IMR-90 (cell line): ENCODE measurements at places on chromosomes 7 and 10. TPM values are rescaled to one million over a fixed set of nuclear protein-coding genes. Genes with fewer than 3 reads are reported as not detected.

TFEC gene
- total RNA-seq: under 0.01 and 0.28 TPM in 2 replicates

PPP1R17 gene
- not detected in 2 replicates for total RNA-seq

STAMBPL1 gene
- total RNA-seq: 28.1 and 32.8 TPM in 2 replicates

TMEM26 gene
- total RNA-seq: 0.36 and 0.56 TPM in 2 replicates

CRCP gene
- total RNA-seq: 37.5 and 37.8 TPM in 2 replicates

ANKRD7 gene
- total RNA-seq: 0.18 and 0.28 TPM in 2 replicates

CFAP58 gene
- total RNA-seq: 0.36 and 0.83 TPM in 2 replicates

DNA sequence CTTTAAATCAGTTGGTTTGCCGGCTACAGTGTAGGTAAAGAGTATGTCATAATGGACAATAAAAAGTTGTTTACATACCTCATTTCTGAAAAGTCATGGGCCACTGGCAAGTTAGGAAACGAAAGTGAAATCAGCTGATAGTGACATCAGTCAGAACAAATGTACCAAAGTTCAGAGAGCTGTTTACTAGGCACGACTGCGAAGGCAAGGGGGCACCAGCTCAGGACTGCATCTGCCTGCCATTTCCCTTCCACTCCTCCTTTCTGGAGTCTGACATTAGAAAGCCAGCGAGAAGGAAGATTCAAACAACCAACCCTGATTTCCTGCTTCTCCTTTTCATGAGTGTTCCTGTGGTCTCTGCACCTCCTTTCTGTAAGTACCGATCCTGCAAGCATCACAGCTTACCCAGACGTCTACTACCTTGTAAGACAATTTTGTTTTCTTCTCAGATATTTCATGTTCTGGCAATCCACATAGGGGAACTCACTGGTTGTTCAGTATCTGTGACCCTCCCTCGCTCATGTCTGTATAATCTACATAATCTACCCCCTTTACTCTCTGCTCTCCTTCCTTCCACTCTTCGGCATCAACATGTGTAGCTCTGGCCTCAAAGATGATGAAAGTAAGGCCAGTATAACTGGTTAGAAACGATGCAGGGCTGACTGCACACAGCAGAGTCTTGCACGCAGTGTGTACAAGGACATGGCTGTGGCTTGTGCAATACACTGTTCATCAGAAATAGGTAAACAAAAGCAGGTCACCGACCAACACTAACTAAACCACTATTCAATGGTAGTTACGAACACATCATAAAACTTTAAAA is at the start of gene TMEM140:
Gene TMEM140 (plus strand): TSS at position 174 of the 823 bp plus-strand sequence. CDS start 16,370 bp downstream, outside the sequence.
- peak within 1 kb of the TSS; percentile 38 for H3K4me3 ChIP-seq
- H3K27me3 ChIP-seq: no peaks in the 10 kb centered on the region
- peak within 1 kb of the TSS; percentile 88 for H3K27ac ChIP-seq
- peaks cover 4% of the 10 kb centered on the region; the same call in 1 of the 2 replicates for H3K4me1 ChIP-seq

GRCh38 chr10:408236-408635 is 273.0 kb downstream of the ZMYND11 start:
- no peak overlapping the region for H3K4me3 ChIP-seq
- H3K4me1 ChIP-seq: peaks cover 7% of the 10 kb centered on the region
- peaks cover 32% of the 10 kb centered on the region for H3K36me3 ChIP-seq
- DNase-seq: no peak

- peaks cover 2% of the 10 kb centered on the region; the same call in 1 of the 2 replicates for H3K4me1 ChIP-seq
- no peak overlapping the region for H3K27ac ChIP-seq
- peaks cover 8% of the 10 kb centered on the region for H3K27me3 ChIP-seq
- no peak for DNase-seq
- H3K4me3 ChIP-seq: no peak overlapping the region
These were observed 167.6 kb downstream of the ZNF365 start for GRCh38 chr10:62541811-62542210.

- H3K27ac ChIP-seq: no peak overlapping the region
- H3K27me3 ChIP-seq: no peaks in the 10 kb centered on the region
- H3K4me3 ChIP-seq: no peak overlapping the region
- DNase-seq: peak; percentile 70
- H3K36me3 ChIP-seq: no peaks in the 10 kb centered on the region
These were observed 4.8 kb downstream of the STRIP2 start for GRCh38 chr7:129438839-129439651.

- H3K4me1 ChIP-seq: no peaks in the 10 kb centered on the region
- H3K27me3 ChIP-seq: peaks cover 14% of the 10 kb centered on the region
- H3K4me3 ChIP-seq: no peak overlapping the region
- H3K36me3 ChIP-seq: no peaks in the 10 kb centered on the region
These were observed 36.2 kb downstream of the FKBP6 start for GRCh38 chr7:73364006-73364728.

DNA sequence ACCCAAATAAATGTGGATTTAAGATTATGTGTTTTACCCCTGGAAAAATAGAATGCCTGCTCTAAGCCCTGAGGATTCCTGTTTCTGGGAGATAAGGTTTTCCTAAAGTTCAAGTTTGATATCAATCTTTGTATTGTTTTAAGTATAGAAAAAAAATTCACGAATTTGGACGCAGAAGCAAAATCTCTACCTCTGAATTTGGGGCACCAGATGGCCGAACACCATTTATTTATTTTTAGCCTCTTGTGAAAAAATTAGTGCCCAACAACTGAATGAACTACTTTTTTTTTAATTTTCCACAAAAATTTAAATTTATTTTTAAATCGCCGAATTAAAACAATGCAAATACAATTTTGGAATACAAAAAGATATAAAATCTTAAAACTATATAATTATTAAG is 128.1 kb upstream of the SP4 start:
- no peaks in the 10 kb centered on the region for H3K4me1 ChIP-seq
- DNase-seq: no peak
- no peak overlapping the region for H3K4me3 ChIP-seq
- no peaks in the 10 kb centered on the region for H3K36me3 ChIP-seq

GRCh38 chr7:2710901-2711551 is 23.0 kb downstream of the AMZ1 start:
- no peak overlapping the region for H3K27ac ChIP-seq
- no peak overlapping the region for H3K4me3 ChIP-seq
- H3K27me3 ChIP-seq: no peaks in the 10 kb centered on the region
- peak; percentile 32 for DNase-seq
- H3K4me1 ChIP-seq: peaks cover under 1% of the 10 kb centered on the region; the same call in 1 of the 2 replicates

DNA sequence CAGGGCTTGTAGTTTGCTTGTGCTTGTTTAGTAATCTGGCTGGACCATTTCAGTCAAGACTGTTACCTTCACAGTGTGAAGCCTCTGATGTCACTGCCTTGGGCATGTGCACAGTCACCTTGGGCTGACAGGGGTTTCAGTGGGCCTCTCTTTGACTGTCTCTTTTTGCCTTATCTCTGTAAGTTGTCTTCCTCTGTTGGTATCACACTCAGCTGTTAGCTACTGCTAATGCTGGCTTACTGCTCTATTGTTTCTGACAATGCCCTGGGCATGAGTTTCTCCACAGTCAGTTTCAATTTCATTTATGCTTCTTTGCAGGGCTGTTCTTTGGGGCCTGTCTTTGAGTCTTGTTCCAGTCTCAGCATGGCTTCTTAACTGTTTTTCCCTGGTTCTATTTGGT is 201.9 kb upstream of the SHH start:
- no peak overlapping the region for H3K4me3 ChIP-seq
- H3K36me3 ChIP-seq: no peaks in the 10 kb centered on the region
- H3K4me1 ChIP-seq: no peaks in the 10 kb centered on the region
- no peak overlapping the region for H3K27ac ChIP-seq
- H3K27me3 ChIP-seq: no peaks in the 10 kb centered on the region
- DNase-seq: no peak

- H3K27me3 ChIP-seq: peaks cover 67% of the 10 kb centered on the region
- no peak within 1 kb of the TSS for H3K27ac ChIP-seq
- H3K4me3 ChIP-seq: peak within 1 kb of the TSS; percentile 10; the same call in 1 of the 2 replicates
- DNase-seq: no peak
- H3K36me3 ChIP-seq: no peaks in the 10 kb centered on the region
These were observed at the start of gene SPOCK2 for GRCh38 chr10:72087969-72088888. SPOCK2 (minus strand) TSS chr10:72088551; CDS start chr10:72088328, 223 bp downstream.

GRCh38 chr7:47366211-47366610 is 215.7 kb downstream of the TNS3 start:
- H3K4me3 ChIP-seq: no peak overlapping the region
- peaks cover 9% of the 10 kb centered on the region for H3K4me1 ChIP-seq
- H3K36me3 ChIP-seq: peaks cover 42% of the 10 kb centered on the region
- DNase-seq: no peak
- H3K27me3 ChIP-seq: no peaks in the 10 kb centered on the region

- no peak for DNase-seq
- no peaks in the 10 kb centered on the region for H3K27me3 ChIP-seq
- no peaks in the 10 kb centered on the region for H3K36me3 ChIP-seq
- no peak overlapping the region for H3K27ac ChIP-seq
- no peaks in the 10 kb centered on the region for H3K4me1 ChIP-seq
These were observed 35.2 kb downstream of the MGAM start for GRCh38 chr7:142030848-142031247.

DNA sequence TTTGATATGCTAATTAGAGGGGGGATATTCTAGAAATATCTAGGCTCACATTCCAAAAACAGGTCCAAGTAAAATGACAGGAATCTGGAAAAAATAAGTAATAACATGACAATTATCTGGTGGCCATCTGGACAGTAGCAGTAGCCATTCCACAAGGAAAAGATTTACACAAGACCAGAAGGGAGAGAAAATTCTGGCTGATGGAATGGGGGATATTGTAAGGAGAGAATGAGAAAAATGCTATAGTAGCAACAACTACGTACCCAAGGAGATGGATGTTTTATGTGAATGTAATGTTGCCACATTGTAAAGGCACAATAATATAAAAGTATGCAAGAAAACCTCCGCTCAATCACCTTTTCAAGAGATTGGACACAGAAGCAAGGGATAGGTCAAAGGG is 5.4 kb downstream of the MYOF start:
- peaks cover 13% of the 10 kb centered on the region for H3K36me3 ChIP-seq
- peaks cover 26% of the 10 kb centered on the region for H3K4me1 ChIP-seq
- no peak overlapping the region for H3K27ac ChIP-seq

DNA sequence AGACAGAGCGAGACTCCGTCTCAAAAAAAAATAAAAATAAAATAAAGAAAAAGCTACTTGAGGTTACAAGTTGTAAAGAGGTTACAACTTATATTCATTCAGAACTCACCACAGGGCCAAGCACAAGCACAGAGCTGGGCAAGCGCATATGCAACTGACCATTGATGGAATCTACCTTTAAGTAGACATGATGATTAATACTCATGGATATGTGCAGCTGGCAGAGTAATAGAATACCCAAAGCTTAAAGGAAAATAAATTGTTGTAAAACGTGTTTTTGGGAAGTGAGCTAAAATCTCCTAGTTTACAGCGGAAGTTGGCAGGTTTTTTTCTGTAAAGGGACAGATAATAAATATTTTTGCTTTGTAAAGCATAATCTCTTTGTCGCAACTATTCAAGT is 111.6 kb downstream of the TMEM168 start:
- H3K27ac ChIP-seq: no peak overlapping the region
- H3K4me3 ChIP-seq: no peak overlapping the region
- H3K36me3 ChIP-seq: no peaks in the 10 kb centered on the region

DNA sequence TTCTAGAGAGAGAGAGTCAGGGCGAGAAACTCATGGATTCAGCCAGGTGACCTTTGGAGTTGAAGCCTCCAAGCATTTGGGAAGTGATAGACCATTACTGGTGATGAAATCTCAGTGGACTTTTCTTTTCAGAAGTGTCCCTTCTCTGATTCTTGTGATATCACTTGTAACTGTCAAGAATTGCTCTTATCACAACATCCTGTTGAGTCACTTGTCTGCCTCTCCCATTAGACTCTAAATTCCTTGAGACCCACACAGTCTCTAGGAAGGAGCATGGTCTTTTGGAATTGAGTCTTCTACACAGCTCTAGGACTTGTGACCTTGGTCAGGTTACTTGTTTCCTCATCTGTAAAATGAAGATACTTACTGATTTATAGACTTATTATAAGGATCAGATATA is 81.0 kb downstream of the CFAP58 start:
- H3K27ac ChIP-seq: no peak overlapping the region
- H3K36me3 ChIP-seq: no peaks in the 10 kb centered on the region
- peak; percentile 3 for DNase-seq
- no peak overlapping the region for H3K4me3 ChIP-seq
- H3K4me1 ChIP-seq: no peaks in the 10 kb centered on the region
- H3K27me3 ChIP-seq: no peaks in the 10 kb centered on the region

- H3K27ac ChIP-seq: no peak overlapping the region
- DNase-seq: no peak
- no peak overlapping the region for H3K4me3 ChIP-seq
- no peaks in the 10 kb centered on the region for H3K27me3 ChIP-seq
These were observed 10.1 kb downstream of the KIF5B start for GRCh38 chr10:32046151-32046550.

DNA sequence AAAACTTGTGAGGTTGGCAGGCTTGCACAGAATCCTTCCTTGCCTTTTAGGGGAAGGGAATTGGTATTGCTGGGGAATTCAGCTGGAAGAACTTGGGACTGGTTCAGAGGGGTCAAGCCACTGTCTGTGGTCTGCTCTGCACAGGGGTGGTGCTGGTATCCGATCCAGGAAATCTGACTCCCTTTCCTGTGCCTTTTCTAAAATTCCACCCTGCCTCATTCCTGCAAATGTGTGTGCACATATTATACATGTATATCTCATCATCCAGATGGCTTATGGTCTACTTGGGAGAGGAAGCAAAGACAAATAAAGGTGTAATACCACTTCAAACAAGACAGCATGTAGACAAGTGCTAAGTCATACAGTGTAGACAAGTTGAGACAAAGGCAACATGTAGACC is 14.3 kb downstream of the UBTD1 start:
- H3K4me3 ChIP-seq: no peak overlapping the region
- no peak overlapping the region for H3K27ac ChIP-seq
- DNase-seq: peak; percentile 37
- H3K4me1 ChIP-seq: peaks cover 13% of the 10 kb centered on the region
- no peaks in the 10 kb centered on the region for H3K27me3 ChIP-seq

DNA sequence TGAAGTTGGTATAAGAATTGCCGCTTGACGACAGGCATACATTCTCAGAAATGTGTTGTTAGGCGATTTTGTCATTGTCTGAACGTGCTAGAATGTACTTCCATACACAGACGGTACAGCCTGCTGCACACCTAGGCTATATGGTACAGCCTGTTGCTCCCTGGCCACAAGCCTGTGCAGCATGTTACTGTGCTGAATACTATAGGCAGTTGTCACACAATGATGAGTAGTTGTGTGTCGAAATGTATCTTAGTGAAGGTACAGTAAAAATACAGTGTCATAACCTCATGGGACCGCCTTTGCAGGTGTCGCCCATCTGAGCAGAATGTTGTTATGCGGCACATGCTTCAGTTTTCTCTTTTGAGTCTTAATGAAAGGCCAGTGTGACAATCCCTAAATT is 66.5 kb downstream of the SHH start:
- 0 out of 2 replicates have a peak, but pooled peaks cover 2% of the 10 kb centered on the region for H3K4me1 ChIP-seq
- peaks cover 35% of the 10 kb centered on the region for H3K36me3 ChIP-seq
- H3K27me3 ChIP-seq: no peaks in the 10 kb centered on the region
- no peak overlapping the region for H3K27ac ChIP-seq
- no peak for DNase-seq
